Naive thymus-derived CD8-positive, alpha-beta T cell (primary cell): ENCODE measurements at places on chromosomes 16 and 17.
A peak's percentile ranks its signal among the peaks of the same experiment; 100 is the strongest.

- DNase-seq: no peak
Measured at GRCh38 chr16:81284995-81285600, 29.7 kb upstream of the GAN start.

DNA sequence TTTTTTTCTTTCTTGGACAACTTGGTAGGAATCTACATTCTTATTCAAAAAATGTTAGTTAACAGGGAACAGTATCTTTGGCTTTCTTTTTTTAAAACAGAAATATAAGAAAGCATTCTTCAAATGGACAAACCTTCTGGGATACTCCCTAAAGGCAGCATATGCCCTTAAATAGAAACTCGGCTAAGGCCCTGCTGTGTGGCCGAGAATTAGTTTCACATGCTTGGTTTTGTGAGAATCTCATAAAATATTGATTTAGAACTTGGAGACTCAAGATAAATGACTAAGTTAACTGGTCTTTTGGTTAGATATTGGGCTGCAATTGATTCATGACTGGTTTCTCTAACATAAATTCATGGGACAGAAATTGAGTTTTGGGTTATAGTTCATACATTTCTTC, 359.9 kb upstream of the XYLT1 start:
- DNase-seq: no peak

DNA sequence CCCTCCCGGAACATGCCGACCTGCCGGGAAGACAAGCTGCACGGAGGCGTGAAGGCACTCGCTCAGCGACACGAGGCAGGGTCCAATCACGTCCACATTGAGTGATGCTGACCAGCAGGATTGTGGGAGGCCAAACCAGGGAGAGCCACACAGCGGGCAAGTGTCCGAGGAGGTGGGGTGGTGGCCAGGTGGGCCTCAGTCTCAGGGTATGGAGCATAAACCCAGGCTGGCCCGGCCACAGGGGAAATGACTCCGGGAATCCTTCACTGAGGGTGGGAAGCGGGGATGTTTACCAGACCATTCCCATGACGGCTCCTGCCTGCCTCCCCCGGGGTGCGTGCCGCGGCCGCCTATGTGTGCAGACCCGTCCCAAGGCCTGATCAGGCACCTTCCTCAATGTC, 62.5 kb downstream of the RPH3AL start:
- DNase-seq: no peak

DNA sequence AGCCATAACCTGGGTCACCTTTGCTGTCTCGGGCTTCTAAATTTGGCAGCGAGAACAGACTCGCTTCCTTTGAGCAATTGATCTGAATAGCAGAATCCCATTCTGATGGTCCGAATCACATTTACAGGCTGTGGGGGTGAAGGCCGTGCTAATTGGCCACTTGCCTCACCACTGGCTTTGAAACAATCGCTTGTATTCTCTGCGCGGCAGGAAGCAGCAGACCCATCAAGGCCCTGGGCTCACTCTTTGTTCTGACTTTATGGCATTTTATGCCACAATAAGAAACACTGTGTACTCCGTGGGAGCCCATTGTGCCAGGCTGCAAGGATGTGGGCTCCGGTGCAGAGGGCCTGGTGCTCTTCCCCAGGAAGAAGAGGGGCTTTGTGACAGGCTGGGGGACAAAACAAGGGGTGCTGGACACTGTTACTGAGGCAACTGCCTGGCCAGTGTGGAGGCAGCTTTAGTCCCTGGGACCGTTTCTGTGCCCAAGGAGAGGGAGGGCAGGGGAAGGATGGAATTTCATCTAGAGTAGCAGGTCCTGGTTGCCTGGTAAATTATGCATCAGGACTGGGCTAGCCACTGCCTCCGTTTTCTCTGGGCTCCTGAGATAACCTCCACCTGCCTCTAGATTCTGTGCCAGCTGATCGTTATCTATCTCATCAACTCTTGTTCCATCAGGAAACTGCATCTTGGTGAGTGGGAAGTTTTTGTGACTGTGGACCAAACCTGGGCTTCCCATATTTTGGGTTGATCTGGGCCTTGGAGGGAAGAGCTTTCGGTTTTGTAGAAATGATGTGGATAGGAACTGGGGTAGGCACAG, 78.5 kb downstream of the MRC2 start:
- DNase-seq: no peak

DNA sequence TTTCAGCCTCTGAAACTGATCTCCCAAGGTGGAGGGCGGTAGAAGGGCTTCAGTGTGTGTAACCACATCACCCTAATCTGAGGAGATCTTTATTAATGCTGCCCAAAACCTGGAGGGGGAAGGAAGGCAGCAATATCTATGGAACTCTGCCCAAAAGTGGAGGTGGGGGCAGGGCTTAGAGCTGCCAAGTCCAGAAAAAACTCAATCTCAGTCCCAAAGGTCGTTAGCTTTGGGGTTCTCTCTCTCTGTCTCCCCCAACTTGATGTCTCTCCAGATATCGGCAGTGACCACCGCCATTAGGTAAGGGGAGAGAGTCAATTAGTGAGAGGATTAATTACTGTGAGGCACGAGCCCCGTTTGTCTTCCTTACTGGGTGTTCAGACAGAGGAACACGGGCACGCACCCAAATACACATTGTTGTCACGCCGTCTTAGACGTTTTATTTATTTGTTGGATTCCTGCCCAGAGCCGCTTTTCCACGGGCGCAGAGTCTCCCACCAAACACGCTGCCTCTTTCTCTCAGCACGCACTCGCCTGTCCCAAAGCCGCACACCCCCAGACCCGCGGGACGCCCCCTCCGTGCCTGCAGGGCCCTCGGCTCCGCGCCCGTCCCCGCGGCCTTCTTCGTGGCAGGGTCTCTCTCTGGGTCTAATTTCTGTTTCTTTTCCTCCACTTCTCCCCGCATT, 5.4 kb upstream of the LHX1 start:
- DNase-seq: no peak

DNA sequence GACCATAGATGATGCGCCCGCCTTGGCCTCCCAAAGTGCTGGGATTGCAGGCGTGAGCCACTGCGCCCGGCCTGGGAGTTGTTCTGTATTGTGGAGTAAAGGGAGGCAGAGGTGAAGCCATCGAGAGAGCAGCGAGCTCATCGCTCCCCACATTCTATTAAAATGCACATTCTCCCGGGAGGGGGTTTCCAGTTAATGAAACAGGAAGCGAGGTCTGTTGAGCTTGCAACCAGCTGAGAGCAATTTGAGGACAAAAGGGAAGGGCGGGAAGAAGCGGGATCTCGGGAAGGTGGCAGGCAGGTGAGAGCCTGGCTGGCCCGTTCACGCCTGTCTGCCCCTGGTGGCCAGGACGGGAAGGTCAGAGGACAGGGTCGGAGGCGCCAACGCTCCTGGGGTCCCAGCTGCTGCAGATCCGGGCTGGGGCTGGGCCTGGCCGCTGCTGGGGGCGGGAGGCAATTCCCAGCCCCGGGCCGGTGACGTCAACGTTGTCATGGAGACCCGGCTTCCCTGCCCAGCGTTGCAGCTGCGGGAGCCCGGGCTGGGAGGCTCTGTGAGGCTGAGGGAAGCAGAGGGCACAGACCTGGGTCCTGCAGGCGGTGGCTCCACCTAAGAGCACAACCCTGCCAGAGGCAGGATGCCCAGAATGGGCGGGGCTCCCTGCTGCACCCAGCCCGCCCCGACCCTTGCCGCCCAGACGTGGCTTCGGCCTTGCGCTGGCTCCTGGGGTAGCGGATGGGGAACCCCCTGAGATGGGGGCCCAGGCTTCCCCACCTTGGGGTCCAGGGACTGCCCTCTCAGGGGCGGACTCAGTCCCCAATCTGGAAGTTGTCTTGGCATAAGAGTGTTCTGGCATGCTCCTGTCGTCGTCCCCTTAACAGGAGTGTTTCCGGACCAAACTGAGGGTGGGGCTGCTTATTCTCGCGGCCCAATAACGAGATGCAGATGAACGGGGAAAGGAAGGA, 48.7 kb upstream of the PLCG2 start:
- peak; percentile 59 for DNase-seq

- no peak for DNase-seq
Measured at GRCh38 chr16:89607937-89608740, 5.3 kb upstream of the DPEP1 start.

DNA sequence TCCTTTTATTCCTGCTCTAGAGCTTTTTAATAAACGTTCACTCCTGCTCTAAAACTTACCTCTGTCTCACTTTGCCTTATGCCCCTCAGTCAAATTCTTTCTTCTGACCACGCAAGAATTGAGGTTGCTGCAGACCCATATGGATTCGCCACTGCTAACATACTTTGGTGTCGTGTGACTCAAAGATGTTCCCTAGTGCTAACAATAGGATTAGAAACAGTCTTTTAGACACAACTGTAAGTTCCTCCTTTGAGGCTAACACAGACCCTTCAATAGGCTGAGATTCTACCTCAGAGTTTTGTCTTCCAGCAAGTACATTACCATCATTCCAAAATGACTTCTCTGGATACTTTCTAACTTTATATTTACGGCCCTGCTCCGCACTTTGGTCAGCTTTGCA, 149.5 kb upstream of the COX10 start:
- DNase-seq: no peak

DNA sequence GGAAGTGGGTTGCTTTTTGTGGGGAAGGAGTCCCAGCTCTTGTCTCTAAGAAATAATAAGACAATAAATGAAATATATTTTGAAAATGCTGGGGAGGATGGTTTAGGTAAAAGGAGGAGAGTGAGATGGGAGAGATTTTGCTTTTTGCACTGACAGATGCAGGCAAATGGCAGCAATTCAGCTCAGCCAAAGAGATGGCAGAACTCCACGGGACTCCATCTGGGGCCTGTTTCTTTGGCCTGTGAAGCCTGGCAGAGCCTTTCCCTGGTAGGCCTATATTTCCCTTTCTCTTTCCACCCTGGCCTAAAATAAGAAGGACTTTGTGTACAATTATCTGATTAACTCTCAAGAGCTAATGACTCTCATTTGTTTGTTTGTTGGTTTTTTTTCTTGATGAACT, 1525.1 kb downstream of the CDH11 start:
- DNase-seq: no peak

DNA sequence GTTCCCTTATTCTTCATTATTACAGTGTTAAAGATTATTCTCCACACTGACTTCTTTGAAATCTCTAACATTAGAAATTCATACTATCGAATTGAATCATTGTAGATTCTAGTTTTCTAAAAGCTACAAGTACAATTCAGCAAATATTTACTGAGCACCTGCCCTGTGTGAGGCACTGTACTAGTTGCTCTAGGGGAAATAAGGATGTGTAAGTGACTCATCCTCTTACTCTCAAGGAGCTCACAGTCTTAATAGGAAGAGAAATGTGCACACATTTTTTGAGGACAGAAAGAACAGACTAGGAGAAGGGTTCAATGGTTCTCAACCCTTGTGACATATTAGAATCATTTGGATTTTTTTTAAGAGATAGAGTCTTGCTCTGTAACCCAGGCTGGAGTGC, 7.7 kb upstream of the SLFN12L start:
- no peak for DNase-seq

DNA sequence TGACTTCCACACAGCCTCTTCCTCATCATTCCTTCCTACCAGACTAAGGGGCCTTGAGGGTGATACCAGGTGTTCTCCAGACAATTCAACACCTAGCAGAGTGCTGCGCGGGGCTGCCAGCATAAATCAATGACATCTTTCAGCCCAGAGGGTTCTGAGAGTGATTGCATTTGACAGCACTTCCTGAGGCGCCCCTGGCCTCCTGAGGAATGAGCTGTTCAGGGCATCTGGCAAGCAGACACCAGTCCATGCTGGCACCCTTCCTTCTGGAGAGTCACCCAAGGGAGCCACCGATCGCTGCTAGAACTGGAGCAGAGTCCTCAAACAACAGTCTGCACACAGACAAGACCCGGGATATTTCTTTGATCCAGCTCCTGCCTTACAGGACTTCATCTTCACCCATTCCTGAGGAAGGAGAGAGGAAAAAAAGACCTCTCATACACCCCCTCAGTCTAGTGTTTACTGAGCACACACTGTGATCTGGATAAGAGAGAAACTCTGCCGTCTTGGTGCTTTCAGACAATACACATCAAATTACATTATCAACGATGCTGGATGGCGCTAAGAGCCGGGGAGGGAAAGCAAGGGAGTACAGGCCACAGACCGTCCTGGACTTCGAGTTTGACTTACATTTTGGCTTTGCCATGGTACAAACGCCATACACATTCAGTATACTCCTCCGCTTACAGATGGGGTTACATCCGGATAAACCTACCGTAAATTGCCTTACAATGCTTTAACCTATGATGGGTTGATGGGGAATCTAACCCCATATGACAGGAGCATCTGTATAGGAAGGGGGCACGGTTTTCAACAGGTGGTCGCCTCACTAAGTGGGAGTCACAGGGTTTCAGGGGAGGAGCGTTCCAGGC, 23.0 kb downstream of the NPTX1 start:
- DNase-seq: no peak

- DNase-seq: no peak
Measured at GRCh38 chr16:68778551-68779231, 41.6 kb downstream of the CDH1 start.

- no peak for DNase-seq
Measured at GRCh38 chr17:61065263-61065773, 334.3 kb upstream of the TBX2 start.

DNA sequence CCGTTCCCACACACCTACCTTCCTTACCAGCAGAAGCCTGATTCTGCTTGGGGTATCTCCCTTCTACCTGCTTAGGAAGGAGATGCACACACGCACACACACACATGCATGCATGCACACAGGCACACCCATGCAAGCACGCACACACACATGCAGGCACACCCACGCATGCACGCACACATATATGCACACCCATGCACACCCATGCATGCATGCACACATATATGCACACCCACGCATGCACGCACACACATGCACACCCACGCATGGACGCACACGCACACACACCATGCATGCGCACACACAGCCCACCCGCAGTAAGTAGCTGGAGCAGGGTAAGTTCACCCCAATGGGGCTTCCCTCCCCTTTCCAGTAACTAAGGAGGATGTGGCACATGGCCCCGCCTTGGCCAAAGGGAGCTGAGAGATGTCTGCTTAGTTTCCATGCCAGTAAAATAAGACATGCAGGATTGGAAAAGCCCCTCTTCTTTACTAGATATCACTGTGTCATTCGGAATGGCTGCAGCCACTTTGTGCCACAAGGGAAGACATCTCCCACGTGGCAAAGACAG, 33.7 kb downstream of the ADCY9 start:
- no peak for DNase-seq

GRCh38 chr17:35373984-35374765, 754 bp upstream of the SLFN11 start:
- DNase-seq: peak; percentile 12

DNA sequence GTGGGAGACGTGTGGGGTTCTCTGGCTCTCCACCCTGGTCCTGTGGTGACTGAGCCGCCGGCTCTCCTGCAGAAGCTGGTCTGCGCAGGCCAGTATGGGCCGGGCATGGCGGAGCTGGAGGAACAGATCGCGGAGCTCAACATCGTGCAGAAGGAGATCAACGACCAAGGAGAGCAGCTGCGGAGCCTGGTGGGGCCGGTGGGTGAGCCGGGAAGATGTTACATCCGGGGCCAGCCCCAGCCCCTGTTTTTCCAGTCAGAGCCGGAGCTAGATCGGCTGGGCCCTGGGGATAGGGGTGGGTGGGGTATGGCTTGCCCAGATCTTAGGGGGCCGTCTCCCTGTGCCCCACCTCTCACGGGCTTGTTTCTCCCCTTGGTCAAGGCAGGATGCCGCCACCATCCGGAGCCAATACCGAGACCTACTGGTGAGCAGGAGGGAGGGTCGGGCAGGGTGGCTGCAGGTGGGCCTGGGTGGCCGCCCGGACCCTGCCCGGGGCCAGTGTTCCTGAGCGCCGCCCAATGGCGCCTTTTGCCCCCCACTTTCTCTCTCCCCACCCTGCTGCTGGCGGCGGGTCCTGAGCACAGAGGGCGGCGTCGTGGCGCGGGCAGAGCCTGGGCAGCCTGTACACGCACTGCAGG, 5.0 kb downstream of the EVPLL start:
- no peak for DNase-seq

- DNase-seq: no peak
Measured at GRCh38 chr16:78286065-78286464, 186.6 kb downstream of the WWOX start.

- no peak for DNase-seq
Measured at GRCh38 chr17:74919440-74920305, 3.4 kb downstream of the USH1G start.
